ENCODE measurements at places on chromosomes 1 and 21. TPM values are rescaled to one million over a fixed set of nuclear protein-coding genes. Genes with fewer than 3 reads are reported as not detected.

Gene ARHGAP30
- total RNA-seq = 3.7 TPM

Gene SETDB1
- 19.2 TPM for total RNA-seq

Gene UMODL1
- total RNA-seq = not detected

Gene F3
- 50.2 TPM for total RNA-seq

DNA sequence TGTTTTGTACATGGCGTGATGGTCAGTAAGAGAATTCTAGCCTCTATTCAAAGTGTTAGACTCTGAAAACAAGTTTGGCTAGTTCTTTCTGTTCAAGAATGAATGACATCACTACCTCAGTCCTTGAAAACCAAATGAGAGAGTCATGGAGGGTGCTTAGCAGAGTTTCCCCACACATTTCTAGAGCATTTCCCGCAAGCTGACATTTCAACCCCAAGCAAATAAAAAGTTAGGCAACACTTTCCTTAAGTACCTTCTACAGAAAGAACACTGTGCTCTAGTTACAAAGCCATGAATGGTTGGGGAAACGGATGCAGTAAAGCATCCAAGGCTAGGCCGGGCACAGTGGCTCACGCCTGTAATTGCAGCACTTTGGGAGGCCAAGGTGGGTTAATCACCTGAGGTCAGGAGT, 47.9 kb upstream of the SLC44A3 start:
- no peak for DNase-seq

DNA sequence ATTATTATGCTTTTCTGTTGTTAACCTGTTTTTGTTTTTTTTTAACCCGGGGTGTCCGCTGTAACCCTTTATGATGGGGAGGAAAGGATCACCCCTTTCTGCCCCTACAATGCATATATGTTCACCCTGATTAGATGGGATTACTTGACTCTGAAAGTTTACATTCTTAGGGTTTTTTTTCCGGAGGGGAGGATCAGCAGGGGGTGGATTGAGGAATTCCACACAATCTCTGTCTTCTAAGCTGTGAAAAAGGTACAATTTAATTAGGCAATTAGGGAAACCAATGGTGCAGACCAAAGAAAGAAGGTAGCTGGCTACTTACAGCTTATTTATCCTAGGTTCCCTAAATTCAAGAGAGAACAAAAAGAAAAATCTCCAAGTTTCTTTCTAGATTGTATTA, 58.3 kb downstream of the EDEM3 start:
- no peak for DNase-seq
